Urinary bladder (tissue), 4 donors: ENCODE measurements at places on chromosomes 5 and 9. TPM values are rescaled to one million over a fixed set of nuclear protein-coding genes. Genes with fewer than 3 reads are reported as not detected.

The NELFB gene
- polyA plus RNA-seq: 64.2 TPM

The DNAJB5 gene
- 89.8 TPM for polyA plus RNA-seq

The PCDHGB2 gene
- polyA plus RNA-seq: 2.2 TPM

The LRRC8A gene
- polyA plus RNA-seq: 62.3 TPM

The HTR1A gene
- not detected for polyA plus RNA-seq

The MYOT gene
- polyA plus RNA-seq: 7.7 TPM

The PCDHA9 gene
- 0.03 TPM for polyA plus RNA-seq

The FAM221B gene
- not detected for polyA plus RNA-seq

The IFNB1 gene
- not detected for polyA plus RNA-seq

The GABRA6 gene
- not detected for polyA plus RNA-seq

The CCDC180 gene
- polyA plus RNA-seq: 3.4 TPM

The FBN2 gene
- 0.62 TPM for polyA plus RNA-seq

The UNC13B gene
- polyA plus RNA-seq: 11.8 TPM

The GMCL2 gene
- not detected for polyA plus RNA-seq

The ADGRV1 gene
- polyA plus RNA-seq: 4.0 TPM

The OTP gene
- not detected for polyA plus RNA-seq

The OR13C2 gene
- not detected for polyA plus RNA-seq

The GFPT2 gene
- 28.0 TPM for polyA plus RNA-seq

The PCDHAC2 gene
- 0.67 TPM for polyA plus RNA-seq

The PDE6A gene
- polyA plus RNA-seq: 0.01 TPM

The SLCO4C1 gene
- polyA plus RNA-seq: 0.04 TPM

The FOXD4L3 gene
- polyA plus RNA-seq: not detected

The C6 gene
- polyA plus RNA-seq: 1.4 TPM

The FREM1 gene
- polyA plus RNA-seq: 4.3 TPM

The CYSRT1 gene
- 0.71 TPM for polyA plus RNA-seq

The FAM163B gene
- polyA plus RNA-seq: 0.86 TPM

The IL3 gene
- polyA plus RNA-seq: not detected

The PCDHB8 gene
- polyA plus RNA-seq: 1.0 TPM

The SAXO1 gene
- 0.03 TPM for polyA plus RNA-seq

The CAAP1 gene
- 10.4 TPM for polyA plus RNA-seq

The CKS2 gene
- polyA plus RNA-seq: 18.0 TPM

The TAF11L8 gene
- polyA plus RNA-seq: not detected

The IL5 gene
- polyA plus RNA-seq: not detected

The ZNF879 gene
- 2.6 TPM for polyA plus RNA-seq

The IQGAP2 gene
- polyA plus RNA-seq: 4.5 TPM

The FCN2 gene
- polyA plus RNA-seq: 0.37 TPM

The PAEP gene
- polyA plus RNA-seq: not detected

The NTNG2 gene
- 2.3 TPM for polyA plus RNA-seq

The OSMR gene
- 62.4 TPM for polyA plus RNA-seq

The STC2 gene
- 8.9 TPM for polyA plus RNA-seq

The CER1 gene
- polyA plus RNA-seq: not detected

The APBA1 gene
- polyA plus RNA-seq: 7.1 TPM

The PKD2L2 gene
- 0.11 TPM for polyA plus RNA-seq

The TNFSF8 gene
- 1.4 TPM for polyA plus RNA-seq

The TMEM174 gene
- not detected for polyA plus RNA-seq

The PCDHB5 gene
- polyA plus RNA-seq: 9.0 TPM
